ENCODE measurements at places on chromosomes 2 and 18. TPM values are rescaled to one million over a fixed set of nuclear protein-coding genes. Genes with fewer than 3 reads are reported as not detected.

The IL36RN gene
- not detected for total RNA-seq

The SAG gene
- not detected for total RNA-seq

The MC5R gene
- total RNA-seq, result not detected

The GLI2 gene
- total RNA-seq, result 5.3 TPM

The ANKRD62 gene
- total RNA-seq, result not detected

The DHRS9 gene
- total RNA-seq, result not detected

Measured in fibroblast of the aortic adventitia (primary cell).